HTR-8/SVneo (cell line): ENCODE measurements at places on chromosomes 16 and 17.

DNA sequence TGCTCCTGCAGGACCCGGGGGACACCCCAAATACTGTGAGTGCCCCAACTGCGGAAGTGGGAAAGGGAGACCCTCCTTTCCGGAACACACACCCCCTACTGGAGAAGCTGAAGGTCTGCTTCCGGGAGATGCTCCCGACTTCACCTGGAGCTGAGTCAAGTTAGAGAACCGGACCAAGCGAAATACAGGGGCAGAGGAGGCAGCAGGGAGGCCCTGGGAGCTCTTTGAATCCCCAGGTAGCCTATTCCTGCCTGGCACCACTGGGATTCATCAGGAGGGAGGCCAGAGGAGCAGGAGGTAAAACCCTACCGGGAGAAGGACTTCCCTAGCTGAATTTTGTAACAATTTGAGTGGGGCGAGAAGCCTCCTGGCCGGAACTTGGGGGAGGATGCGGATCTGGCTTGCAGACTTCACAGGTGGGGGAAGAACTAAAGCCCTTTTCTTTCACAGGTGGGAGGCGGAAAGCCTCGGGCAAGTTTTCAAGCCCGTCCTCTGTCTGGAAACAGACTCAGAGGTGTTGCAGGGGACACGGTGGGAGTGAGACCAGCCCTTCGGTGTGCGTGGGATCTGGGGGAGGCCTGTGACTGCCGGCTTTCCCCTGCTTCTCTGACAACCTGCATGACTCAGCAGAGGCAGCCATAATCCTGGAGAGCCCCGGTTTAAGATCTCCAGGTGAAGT is 22.4 kb upstream of the TEKT1 start:
- no peak for DNase-seq

DNA sequence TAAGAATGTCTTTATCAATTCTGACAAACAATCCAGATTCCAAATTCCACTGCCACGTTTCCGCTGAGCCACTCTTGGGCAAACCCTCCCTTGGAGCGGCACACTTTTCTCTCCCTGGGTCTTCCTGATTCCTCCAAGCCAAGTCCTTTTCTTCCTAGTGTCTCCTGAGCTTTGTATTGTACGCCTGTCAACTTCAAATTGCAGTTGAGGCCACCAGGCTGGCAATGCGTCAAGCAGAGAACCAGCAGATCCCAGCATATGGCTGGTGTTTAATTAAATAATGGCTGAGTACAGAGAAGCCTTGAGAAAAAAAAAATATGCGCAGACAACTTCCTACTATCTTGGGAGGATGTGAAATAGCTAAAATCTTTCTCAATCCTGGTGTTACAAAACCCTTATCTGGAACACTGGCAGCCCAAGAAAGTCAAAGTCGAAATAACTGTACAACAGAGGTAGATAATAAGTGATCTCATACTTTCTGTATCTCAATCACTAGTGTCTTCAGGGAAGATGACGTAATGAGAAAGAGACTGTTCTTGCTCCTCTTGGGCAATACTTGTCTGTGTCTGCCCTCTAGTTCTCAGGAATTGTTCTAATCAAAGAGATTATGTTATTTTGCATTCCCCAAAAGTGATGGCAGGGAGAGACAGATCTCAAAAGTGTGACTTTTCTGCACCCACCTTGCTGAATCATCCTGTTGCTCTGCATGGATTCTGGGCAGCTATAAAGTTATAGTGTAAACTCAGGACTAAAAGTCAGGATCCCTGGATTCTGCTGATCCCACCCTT is 15.0 kb downstream of the SMIM36 start:
- DNase-seq = peak; percentile 12

DNA sequence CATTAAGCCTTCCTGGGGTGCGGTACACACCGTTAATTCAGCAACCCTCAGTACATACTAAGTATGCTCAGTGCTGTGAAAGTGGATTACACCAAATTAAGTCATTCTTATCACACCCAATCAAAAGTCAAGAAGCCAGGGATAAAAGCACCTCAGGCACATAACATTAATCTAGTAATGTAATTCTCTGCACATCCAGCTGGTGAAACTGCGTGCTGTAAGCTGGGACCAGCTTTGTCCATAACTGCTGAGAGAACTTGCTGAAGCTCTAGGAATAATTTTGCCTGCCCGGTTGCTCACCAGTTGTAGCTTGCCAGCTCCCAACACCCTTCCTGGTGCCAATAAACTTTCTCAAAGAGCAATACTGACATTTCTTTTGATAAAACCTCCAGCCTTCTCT is 44.9 kb downstream of the SLC47A1 start:
- DNase-seq = no peak

GRCh38 chr17:40511136-40511535 is 9.7 kb upstream of the TNS4 start:
- DNase-seq = no peak

DNA sequence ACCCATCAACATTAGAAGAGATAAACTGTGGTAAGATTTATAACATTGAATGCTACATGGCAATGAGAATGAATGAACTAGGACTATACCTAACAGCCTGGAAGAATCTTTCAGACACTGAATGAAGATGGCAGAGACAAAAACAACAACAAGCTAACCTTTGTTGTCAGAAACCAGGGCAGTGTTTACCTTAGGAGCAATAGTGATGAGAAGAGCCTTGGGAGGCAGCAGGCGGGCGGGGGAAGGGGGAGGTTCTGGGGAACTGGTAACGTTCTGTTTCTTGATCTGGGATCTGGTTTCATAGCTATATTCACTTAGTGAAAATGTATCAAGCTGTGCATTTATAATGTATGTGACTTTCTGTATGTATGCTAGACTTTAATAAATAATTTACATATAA is 139.0 kb upstream of the TNRC6C start:
- no peak for DNase-seq

GRCh38 chr17:40112718-40113109 is 9.1 kb upstream of the MSL1 start:
- no peak for DNase-seq

GRCh38 chr16:17921357-17921978 is 415.1 kb downstream of the NPIPA8 start:
- no peak for DNase-seq

- peak; percentile 69 for DNase-seq
These were observed 219.9 kb downstream of the ENGASE start for GRCh38 chr17:79294459-79295071.

DNA sequence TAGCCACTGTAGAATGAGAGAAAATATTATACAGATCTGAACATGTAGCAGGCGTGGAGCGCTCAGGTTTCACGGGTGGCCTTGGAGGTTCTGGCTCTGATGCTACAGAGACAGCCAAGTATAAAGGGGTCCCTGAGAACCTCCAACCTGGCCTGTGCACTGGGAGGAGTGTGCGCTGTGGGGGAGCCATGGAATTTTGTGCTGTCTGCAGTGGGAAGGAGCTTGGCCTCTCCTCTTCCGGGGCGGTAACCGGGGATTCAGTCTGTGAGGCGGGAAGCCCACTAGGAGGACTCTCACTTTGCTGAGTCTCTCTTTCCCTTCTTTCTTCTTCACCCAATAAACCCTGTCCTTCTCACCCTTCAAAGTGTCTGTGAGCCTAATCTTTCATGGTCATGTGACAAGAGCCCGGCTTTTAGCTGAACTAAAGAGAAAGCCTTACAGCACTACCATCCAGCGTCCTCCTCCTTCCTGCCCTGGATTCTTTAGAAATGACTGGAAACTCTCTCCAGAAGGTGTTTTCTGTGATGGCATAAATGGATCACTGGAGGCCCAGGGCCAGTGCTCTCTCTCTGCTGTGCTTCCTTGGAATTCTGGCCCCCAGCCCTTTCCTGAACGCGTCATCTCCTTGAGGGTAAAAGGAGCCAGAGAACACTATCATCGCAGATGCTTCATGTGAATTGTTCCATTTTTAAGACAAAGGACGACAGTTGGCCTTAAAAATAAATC is 232.1 kb upstream of the CACNG5 start:
- peak; percentile 45 for DNase-seq

- no peak for DNase-seq
These were observed 16.0 kb downstream of the HOXB4 start for GRCh38 chr17:48561884-48562810.
